Placental epithelial cell (primary cell): ENCODE measurements at places on chromosomes 2 and 18. TPM values are rescaled to one million over a fixed set of nuclear protein-coding genes. Genes with fewer than 3 reads are reported as not detected.

IL36G gene
- total RNA-seq = not detected in 2 replicates

GAL3ST2 gene
- 0.79 TPM in 1 of 2 replicates, not detected in the other for total RNA-seq

SERPINB13 gene
- not detected in 2 replicates for total RNA-seq

NT5C1B gene
- total RNA-seq = not detected in 2 replicates

ALK gene
- under 0.01 TPM in 2 replicates for total RNA-seq

MC5R gene
- total RNA-seq = not detected in 2 replicates

RNASEH1 gene
- 16.5 and 20.5 TPM in 2 replicates for total RNA-seq

SF3B1 gene
- 272 and 273 TPM in 2 replicates for total RNA-seq

PDE11A gene
- total RNA-seq = under 0.01 TPM in 1 of 2 replicates, not detected in the other

ZRANB3 gene
- 4.3 and 5.3 TPM in 2 replicates for total RNA-seq

RGPD4 gene
- total RNA-seq = not detected in 2 replicates

STAT4 gene
- total RNA-seq = 5.1 and 12.3 TPM in 2 replicates

RAB11FIP5 gene
- total RNA-seq = 63.2 and 99.7 TPM in 2 replicates

NAB1 gene
- total RNA-seq = 29.4 and 43.2 TPM in 2 replicates

SCN3A gene
- not detected in 2 replicates for total RNA-seq

ASB18 gene
- not detected in 2 replicates for total RNA-seq

EGR4 gene
- total RNA-seq = not detected in 2 replicates

PROM2 gene
- total RNA-seq = 101 and 124 TPM in 2 replicates

GAREM2 gene
- 2.7 and 12.9 TPM in 2 replicates for total RNA-seq

GRB14 gene
- total RNA-seq = 2.0 and 2.8 TPM in 2 replicates

CXCR4 gene
- total RNA-seq = not detected in 2 replicates

POTEI gene
- not detected in 2 replicates for total RNA-seq

REEP1 gene
- total RNA-seq = under 0.01 and 0.65 TPM in 2 replicates

VWA3B gene
- total RNA-seq = 0.11 and 0.79 TPM in 2 replicates

METTL8 gene
- 9.4 and 19.4 TPM in 2 replicates for total RNA-seq

METTL4 gene
- 8.6 and 10.8 TPM in 2 replicates for total RNA-seq

G6PC2 gene
- not detected in 2 replicates for total RNA-seq

RFTN2 gene
- not detected in 2 replicates for total RNA-seq

RNF181 gene
- 125 and 174 TPM in 2 replicates for total RNA-seq

MYO1B gene
- 71.5 and 130 TPM in 2 replicates for total RNA-seq

APOB gene
- 0.22 and 0.39 TPM in 2 replicates for total RNA-seq

SCN9A gene
- total RNA-seq = 0.11 TPM in 1 of 2 replicates, not detected in the other

GKN2 gene
- not detected in 2 replicates for total RNA-seq

GPD2 gene
- total RNA-seq = 25.1 and 26.2 TPM in 2 replicates

C1GALT1C1L gene
- total RNA-seq = 1.2 and 1.3 TPM in 2 replicates

TBR1 gene
- total RNA-seq = not detected in 2 replicates

LRRTM1 gene
- under 0.01 TPM in 1 of 2 replicates, not detected in the other for total RNA-seq

TDRD15 gene
- not detected in 2 replicates for total RNA-seq

PLGLB1 gene
- total RNA-seq = 1.1 and 1.6 TPM in 2 replicates

MALL gene
- 1.2 and 2.9 TPM in 2 replicates for total RNA-seq

LYPD6 gene
- total RNA-seq = 2.6 and 5.1 TPM in 2 replicates

SLC19A3 gene
- 1.2 and 2.9 TPM in 2 replicates for total RNA-seq

HOXD13 gene
- total RNA-seq = not detected in 2 replicates

COL5A2 gene
- 146 and 246 TPM in 2 replicates for total RNA-seq

LYG1 gene
- total RNA-seq = 0.79 TPM in 1 of 2 replicates, not detected in the other

IMPACT gene
- 33.7 and 41.2 TPM in 2 replicates for total RNA-seq

GKN1 gene
- not detected in 2 replicates for total RNA-seq
